ENCODE measurements at places on chromosomes 2 and 18. TPM values are rescaled to one million over a fixed set of nuclear protein-coding genes. Genes with fewer than 3 reads are reported as not detected.
A peak's percentile ranks its signal among the peaks of the same experiment; 100 is the strongest.

Gene TCF7L1
- not detected for total RNA-seq

Gene CRIM1
- 19.0 TPM for total RNA-seq

Gene CPLX4
- not detected for total RNA-seq

Gene LMAN1
- total RNA-seq: 141 TPM

- DNase-seq: no peak
Measured at GRCh38 chr18:12597760-12598159, 60.1 kb downstream of the SPIRE1 start.

DNA sequence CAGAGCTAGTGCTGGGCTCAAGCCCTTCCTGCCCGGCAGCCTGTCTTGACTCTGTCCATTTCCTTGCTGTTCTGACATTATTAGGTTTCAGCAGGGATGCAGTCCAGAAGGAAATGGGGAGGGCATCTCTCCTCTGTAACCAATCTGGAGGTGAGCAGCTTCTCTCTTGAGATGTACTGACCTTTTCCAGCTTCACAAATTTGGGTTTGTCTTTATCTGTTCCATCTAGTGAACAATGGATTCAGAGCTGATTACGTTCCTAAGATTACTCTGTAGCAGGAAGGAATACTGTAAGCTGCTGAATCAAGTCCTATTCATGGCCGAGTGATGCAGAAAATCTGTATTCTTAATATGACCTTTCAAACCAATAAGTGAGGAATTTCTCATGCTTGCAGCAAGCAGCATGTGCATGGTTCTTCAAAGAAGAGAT, 11.0 kb downstream of the PLA2R1 start:
- no peak for DNase-seq

DNA sequence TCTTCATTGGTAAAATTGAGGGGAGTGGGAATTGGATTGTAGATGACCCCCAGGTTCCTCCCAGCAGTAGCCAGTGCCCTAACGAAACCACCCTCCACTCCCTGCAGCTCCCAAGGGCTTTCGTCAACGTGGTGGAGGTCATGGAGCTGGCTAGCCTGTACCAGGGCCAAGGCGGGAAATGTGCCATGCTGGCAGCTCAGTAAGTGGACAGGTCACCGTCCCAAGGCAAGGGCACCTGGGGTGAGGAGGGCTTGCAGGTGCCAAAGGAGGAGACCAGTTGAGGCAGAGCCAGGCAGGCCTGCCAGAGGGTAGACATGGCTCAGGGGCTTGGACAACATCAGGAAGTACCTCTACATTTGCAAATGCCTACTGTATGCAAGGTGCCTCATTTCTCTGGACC, 122.6 kb upstream of the PPP1CB start:
- no peak for DNase-seq

DNA sequence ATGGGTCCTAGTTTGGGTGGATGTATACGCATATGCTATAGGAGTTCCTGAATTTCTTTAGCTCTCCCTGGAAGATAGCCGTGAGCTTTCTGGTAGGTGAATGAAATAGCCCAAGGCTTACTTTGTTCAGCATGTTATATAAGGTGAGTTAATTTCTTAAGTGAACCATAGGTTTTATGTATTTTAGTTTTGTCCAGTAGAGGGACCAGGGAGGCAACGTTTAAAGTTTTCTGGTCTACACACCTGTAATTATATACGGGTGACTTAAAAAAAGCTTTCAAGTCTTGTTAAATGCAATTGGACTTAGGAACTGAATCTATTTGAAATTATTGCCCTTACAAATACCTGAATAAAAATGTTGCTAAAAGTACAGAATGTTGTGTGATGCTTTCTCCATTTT, 402.5 kb upstream of the DDX18 start:
- DNase-seq: no peak

GRCh38 chr2:135962366-135963123, 22.9 kb downstream of the DARS1 start:
- DNase-seq: peak; percentile 67

DNA sequence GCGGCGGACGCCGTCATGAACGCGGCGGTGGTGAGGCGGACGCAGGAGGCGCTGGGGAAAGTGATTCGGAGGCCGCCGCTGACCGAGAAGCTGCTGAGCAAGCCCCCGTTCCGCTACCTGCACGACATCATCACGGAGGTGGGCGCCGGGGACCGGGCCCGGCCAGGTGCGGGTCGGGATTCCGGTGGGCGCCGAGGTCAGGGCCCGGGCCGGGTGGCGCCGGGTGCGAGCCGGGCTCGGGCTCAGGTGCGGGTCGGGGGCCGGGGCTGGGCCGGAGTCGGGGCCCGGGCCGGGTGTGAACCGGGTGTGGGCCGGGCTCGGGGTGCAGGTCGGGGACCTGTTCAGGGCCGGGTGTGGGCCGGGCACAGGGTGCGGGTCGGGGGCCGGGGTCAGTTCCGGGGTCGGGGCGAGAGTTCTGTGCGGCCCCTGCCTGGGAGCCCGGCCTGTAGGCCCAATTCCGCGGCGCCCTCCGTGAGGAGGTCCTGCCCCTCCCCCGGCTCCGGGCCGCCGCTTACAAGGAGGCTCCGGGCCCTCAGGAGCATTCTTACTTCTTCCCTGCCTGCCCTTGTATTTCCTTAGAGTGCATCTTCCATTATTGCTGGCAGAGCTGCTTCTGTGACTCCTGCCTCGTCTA, 447 bp downstream of the TRAF3IP1 start:
- DNase-seq: no peak

GRCh38 chr2:113172721-113173541, 840 bp upstream of the PSD4 start:
- no peak for DNase-seq

DNA sequence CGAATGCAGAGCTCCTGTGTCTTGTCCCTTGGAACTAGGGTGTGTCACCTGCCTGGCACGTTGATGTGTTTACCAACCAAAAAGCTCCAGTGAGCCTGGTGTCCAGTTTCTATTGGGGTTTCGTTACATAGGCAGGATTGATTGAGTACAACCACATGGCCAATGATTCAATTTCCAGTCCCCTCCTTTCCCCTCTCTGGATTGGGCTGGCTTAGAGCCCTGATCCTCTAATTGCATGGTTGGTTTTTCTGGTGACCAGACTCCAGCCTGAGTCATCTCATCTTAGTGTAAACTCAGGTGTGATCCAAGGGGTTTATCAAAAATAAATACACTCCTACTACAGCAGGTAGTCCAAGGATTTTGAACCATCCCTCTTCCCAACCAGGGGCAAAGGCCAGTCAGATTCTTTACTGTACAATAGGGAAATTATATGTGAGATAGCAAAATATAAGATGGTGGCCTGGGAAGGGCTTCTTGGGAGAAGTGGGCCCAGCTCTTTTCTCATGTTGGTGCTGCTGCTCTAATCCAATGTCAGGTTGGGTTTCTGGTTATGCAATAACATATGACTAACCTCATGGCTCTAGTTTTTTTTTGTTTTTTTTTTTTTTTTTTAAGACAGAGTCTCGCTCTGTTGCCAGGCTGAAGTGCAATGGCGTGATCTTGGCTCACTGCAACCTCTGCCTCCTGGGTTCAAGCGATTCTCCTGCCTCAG, 64.7 kb upstream of the MGAT5 start:
- DNase-seq: no peak

- no peak for DNase-seq
Measured at GRCh38 chr18:45588376-45589355, 26.6 kb upstream of the SLC14A2 start.

DNA sequence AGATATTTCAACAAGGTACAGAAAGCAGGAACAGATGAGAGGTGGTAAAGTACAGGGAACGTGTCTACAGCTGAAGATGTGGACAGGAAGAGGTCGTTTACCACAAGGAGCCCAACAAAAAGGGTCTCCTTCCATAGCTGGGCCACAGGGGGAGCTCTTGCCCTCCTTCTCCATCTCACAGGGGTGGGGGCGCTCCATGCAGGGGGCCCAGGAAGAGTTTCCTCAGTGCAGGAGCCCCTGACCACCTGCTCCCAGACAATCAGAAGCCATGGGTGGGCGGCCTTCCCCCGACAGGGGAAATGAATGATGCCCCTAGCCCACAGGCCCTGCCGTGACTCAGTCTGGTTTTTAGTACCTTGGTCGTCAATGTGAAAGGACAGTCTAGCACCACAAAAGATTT, 163.6 kb upstream of the ZNF516 start:
- DNase-seq: peak; percentile 57

Data from activated CD4-positive, alpha-beta T cell treated with anti-CD3 and anti-CD28 coated beads, Interleukin-2, amount 10 ng/mL, durations not matched to agents 24 days and 14 days (primary cell).